NCI-H2081 treated with DMSO at 0.1 percent for 48 hours (cell line): ENCODE measurements at places on chromosomes 1 and 21.

DNA sequence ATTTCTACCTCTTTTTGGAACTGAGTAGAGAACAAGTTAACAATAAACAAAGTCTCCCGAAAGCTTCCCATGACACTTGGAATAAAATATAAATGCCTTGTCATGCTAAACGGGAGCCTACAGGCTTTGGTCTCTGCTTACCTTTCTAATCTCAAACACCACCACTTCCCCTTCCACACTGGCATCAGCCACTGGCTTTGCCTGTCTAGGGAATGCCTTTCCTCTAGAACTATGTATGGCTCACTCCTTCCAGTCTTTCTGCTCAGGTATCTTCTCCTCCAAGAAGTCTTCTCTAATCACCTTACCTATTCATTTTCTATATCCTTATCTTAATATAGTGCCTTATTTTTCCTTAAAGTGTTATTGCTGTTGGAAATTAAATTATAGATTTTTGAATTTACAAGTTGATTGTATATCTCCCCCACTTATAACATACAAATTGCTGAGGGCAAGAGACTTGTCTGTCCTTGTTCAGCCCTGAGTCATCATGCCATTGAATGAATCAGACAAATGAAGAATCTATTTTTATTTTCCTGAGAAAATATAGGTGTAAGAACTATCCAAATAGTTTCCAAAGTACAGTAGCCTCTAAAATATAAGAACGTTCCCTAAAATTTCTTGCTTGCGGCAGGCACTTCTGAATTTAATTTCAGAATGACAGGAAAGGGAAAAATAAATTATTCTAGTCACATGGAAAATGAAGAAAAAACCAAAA lies 119.2 kb downstream of the TM2D1 start:
- DNase-seq, result no peak

DNA sequence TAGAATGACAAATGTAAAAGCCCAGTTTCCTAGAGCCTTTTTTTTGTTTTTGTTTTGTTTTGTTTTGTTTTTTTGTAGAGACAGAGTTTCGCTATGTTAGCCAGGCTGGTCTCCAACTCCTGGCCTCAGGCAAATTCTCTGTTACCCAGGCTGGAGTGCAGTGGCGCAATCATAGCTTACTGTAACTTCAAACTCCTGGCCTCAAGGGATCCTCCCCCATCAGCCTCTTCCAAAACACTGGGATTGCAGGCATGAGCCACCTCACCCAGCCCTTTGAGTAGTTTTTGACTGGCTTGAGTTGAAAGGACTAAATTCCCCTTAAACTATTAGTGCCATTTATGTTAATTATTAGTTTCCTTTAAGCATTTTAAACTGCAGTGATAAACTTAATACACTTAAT lies 28.8 kb upstream of the ZBTB18 start:
- no peak for DNase-seq

GRCh38 chr1:157540852-157541251 lies 11.5 kb downstream of the FCRL5 start:
- DNase-seq, result no peak

- no peak for DNase-seq
Measured at GRCh38 chr1:1281533-1282321, 1.5 kb downstream of the SCNN1D start.

GRCh38 chr1:7953850-7954609 lies 7.5 kb upstream of the PARK7 start:
- DNase-seq, result no peak

- DNase-seq, result no peak
Measured at GRCh38 chr1:58966917-58967740, 183.3 kb upstream of the JUN start.

GRCh38 chr1:14421977-14422609 lies 176.4 kb upstream of the KAZN start:
- DNase-seq, result no peak
